ENCODE measurements at places on chromosomes 1 and 21.

- no peak for DNase-seq
Measured at GRCh38 chr1:61117283-61117682, 34.9 kb downstream of the NFIA start.

GRCh38 chr21:45709696-45710268 lies 66.3 kb downstream of the PCBP3 start:
- DNase-seq: no peak

GRCh38 chr1:156337888-156338179 lies 258 bp downstream of the CCT3 start:
- DNase-seq: no peak

DNA sequence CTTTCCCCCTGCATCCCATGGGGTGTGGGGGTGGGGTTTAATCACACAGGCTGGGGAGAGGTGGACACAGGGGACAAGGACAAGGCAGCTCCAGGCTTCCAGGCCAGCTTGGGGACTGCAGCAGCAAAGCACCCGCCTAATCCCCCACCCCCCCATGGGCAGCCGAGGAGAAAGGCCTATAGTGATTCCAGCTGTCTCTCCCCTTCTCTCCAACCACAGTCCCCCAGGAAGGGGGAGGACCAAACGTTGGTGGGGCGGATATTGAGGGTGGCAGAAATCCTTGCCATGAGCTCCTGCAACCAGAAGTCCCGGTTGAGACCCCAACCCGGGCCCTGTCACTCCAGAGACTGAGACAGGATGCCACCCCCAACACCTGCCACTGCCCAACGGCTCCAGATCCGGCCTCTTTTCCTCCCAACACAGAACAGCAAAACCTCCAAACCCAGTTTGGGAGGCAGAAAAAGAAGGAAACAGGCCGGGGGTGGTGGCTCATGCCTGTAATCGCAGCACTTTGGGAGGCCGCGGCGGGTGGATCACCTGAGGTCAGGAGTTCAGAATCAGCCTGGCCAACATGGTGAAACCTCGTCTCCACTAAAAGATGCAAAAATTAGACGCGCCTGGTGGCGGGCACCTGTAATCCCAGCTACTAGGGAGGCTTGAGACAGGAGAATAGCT lies 1.7 kb downstream of the EPHA2 start:
- DNase-seq: no peak

GRCh38 chr1:15691434-15692032 lies 7.4 kb downstream of the PLEKHM2 start:
- no peak for DNase-seq

DNA sequence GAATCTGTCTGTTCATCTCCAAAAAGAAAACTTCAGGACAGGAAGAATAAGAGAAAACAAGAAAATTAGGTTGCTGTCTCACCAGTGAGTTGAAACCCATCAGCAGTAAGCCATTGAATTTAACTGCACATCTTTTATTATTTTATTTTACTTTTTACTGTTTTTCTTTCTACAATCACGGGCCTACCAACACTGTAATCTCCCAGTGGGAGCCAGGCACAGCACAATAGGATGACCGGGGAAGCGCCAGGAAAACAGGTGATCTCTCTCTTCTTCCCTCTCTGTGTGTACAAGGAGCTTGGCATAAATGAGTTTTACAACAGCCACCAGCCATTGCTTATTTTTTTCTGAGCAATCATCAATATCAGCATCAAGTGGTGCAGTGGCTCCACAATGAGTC lies 113.1 kb upstream of the ESRRG start:
- no peak for DNase-seq

DNA sequence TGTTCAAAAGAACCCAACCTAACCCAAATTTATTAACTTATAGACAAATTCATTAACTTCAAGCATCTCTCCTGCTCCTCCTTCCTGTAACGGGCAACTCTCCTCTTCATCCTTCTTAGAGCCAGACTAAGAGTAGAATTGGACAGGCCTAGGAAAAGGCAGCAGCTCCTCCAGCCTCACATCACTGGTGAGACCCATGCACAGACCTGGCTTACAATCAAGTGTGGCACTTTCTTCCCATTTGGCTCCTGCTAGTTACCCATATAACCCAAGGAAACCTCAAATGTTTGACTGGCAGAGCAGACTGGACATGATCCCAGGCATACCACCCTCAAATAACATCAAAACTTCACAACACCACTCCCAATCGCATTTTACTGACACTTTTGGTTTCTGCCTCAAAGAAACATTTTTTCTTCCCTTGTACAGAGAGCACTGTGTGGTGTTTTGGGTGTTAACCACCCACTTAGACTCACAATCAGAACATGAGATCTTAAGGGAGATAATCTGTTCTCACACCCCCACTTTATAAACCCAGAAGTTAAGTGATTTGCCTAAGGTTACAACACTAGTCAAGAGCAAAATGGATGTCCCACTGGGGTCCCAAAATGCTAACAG lies 101.4 kb downstream of the SIPA1L2 start:
- DNase-seq: no peak

GRCh38 chr1:9838946-9839345 lies 15.2 kb upstream of the CLSTN1 start:
- no peak for DNase-seq

- no peak for DNase-seq
Measured at GRCh38 chr1:85153149-85153891, 47.5 kb downstream of the SYDE2 start.
